Activated CD4-positive, alpha-beta memory T cell treated with anti-CD3 and anti-CD28 coated beads, Interleukin-2, amount 10 ng/mL, durations not matched to agents 7 days and 5 days (primary cell): ENCODE measurements at places on chromosomes 4 and X.
A peak's percentile ranks its signal among the peaks of the same experiment; 100 is the strongest.

DNA sequence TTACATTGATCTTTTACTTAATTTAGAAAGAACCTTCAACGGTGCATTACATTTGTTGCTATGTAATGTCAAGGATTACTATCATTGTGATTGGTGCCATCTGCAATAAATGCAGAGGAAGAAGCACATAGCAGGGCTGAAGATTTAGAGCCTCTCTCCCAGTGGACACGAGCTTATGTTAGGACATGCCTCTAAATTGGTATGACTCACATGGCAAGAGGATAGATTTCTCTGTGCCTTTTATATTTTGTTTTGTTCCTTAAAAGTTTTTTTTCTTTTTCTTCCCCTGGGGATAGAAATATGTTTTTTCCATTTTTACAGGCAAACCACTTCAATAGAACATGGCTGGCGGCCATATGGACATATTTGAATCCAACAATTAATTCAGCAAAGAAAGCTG is 205.0 kb upstream of the HAND2 start:
- no peak for DNase-seq

DNA sequence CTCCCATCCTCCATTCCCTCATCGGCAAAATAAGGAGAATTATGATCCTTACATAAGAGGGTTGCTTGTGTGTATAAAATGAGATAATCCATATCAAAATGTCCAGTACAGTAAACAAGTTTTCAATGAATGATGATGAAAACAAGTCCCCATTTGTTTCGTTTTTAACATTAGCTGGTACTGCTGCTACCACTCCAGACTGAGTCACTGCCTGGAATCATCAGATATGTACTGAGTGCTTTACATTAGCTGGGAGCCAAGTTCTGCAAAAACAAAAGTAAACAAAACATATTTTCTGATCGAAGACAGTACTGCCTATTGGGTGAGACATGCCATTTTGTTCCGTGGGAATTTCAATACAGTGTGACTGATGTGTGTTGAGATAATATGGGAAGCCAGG is 123.2 kb upstream of the IGFBP7 start:
- no peak for DNase-seq

GRCh38 chrX:78945186-78945912 is at the start of gene P2RY10:
Gene P2RY10 (plus strand): TSS chrX:78945391. CDS start chrX:78960521, 15,130 bp downstream.
- DNase-seq = peak; percentile 36

DNA sequence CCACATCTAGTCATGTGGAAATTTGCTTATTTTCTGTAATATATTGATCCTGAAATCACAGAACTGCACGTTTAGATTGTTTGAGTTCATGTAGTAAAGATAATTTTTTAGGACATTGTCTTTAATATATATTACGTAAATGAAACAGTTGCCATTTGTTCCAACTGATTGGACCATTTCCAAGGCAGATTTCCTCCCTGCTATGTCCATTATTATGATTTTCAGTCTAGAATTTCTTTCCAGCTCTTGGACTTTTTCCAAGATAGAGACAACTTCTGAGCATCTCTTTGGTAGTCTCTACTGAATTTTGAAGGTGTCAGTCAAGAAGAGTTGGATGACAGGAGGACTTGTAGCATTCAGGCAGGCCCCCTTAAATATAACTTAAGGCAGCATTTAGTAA is 94.6 kb downstream of the STIM2 start:
- DNase-seq = no peak

- peak; percentile 77 for DNase-seq
Measured at GRCh38 chr4:101527188-101527587, 179.9 kb upstream of the PPP3CA start.

- no peak for DNase-seq
Measured at GRCh38 chr4:60682901-60683300, 517.2 kb upstream of the ADGRL3 start.

DNA sequence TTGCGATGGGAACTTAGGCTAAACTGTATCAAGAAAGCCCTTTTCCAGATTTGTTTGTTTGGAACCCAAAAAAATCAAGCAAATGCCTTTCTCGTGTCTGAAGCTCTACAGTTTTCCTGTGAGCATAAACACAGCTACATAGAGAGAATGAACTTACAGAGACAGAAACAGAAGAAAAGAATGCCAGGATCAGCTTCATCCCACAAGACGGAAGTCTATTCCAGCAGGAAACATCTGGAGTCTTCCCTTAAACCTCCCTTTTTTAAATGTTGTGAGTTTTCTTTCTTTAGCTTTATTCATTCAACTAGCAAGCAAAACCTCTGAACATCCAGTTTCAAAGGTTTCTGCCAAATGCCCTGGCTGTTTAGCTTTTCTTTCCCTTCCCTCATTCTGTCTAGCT is 32.6 kb upstream of the ZFP42 start:
- no peak for DNase-seq

- DNase-seq = no peak
Measured at GRCh38 chr4:25943312-25943711, 29.3 kb downstream of the SMIM20 start.

DNA sequence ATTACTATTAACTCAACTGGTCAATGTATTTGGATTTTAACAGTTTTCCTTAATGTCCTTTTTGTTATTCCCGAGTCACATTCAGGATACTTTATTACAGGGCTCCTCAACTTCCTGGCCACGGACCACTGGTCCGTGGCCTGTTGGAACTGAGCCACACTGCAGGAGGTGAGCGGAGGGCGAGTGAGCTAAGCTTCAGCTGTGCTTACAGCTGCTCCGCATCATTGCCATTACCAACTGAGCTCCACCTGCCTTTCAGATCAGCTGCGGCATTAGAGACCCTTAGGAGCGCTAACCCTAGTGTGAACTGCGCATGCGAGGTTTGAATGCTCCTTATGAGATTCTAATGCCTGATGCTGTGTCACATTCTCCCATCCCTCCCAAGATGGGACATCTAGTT is 591.7 kb downstream of the CCSER1 start:
- DNase-seq = no peak

- DNase-seq = no peak
Measured at GRCh38 chr4:182093431-182093831, 149.8 kb upstream of the TENM3 start.

- no peak for DNase-seq
Measured at GRCh38 chr4:52910115-52910514, 48.0 kb downstream of the RASL11B start.

- no peak for DNase-seq
Measured at GRCh38 chr4:57580710-57581599, 470.8 kb upstream of the IGFBP7 start.

DNA sequence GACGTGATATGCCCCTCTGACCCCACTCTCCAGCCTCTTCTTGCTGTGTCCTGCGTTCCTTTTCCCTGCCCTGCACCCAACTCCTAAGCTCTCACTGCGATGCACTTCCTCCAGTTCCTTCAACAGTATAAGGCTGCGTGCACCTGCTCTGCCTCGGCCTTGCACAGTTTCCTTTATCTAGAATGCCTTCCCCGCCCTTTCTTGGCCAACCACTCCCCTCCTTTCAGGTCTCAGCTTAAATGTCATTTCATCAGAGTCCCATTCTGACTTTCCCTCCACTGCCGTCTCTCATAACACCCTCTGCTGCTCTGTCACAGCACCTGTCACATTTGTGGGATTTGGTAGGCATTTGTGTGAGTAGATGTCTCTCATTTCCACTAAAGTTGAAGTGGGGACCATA is 58.4 kb upstream of the NEIL3 start:
- DNase-seq = peak; percentile 22

GRCh38 chrX:111270339-111270738 is at the start of gene CAPN6:
Gene CAPN6 (minus strand): TSS chrX:111270483. CDS start chrX:111263936, 6,547 bp downstream.
- DNase-seq = no peak

GRCh38 chr4:1938027-1938426 is 66.8 kb downstream of the NSD2 start:
- no peak for DNase-seq

GRCh38 chr4:107058828-107059227 is 22.7 kb upstream of the DKK2 start:
- no peak for DNase-seq

GRCh38 chr4:75948822-75949444 is 8.1 kb upstream of the NAAA start:
- no peak for DNase-seq

DNA sequence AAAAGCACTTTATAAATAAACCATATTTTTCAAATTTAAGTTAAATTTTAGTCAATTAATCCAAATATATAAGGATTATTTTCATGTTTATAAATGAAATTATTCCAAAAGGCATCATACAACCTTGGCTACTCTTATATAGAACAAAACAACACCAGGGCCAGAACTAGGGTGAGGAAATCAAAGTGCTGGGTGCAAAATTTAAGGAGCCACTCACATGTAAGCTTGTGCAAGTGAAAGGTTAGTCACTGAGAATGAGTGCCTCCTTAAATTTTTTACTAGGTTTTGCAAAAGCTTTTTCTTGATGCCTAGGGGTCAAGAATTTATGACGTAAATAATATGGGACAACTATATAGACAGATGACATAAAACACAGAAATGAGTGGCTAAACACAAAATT is 83.4 kb upstream of the COX18 start:
- no peak for DNase-seq

- DNase-seq = no peak
Measured at GRCh38 chr4:56690393-56690792, 9.3 kb upstream of the HOPX start.
